Naive thymus-derived CD4-positive, alpha-beta T cell (primary cell): ENCODE measurements at places on chromosomes 4 and X. TPM values are rescaled to one million over a fixed set of nuclear protein-coding genes. Genes with fewer than 3 reads are reported as not detected.

DNA sequence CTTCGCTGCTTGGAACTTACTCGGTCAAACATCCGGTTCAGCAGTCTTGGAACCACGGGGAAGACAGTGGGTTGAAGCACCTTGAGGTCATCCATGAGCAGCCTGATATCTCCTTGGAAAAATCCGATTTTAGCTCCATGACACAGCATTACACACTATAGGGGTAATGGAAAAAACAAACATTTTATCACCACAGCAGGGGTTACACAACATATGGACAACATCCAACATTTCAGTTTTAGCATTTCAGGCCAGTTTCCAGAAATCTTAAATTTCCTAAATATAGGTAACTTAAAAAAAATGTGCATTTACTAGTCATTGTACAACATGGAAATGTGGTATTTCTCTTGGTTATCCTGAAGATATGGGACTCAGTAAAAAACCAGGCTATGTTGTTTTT lies 34.4 kb upstream of the CENPU start:
- DNase-seq: no peak

- DNase-seq: no peak
Measured at GRCh38 chr4:185202984-185203485, 765 bp downstream of the CFAP97 start.

DNA sequence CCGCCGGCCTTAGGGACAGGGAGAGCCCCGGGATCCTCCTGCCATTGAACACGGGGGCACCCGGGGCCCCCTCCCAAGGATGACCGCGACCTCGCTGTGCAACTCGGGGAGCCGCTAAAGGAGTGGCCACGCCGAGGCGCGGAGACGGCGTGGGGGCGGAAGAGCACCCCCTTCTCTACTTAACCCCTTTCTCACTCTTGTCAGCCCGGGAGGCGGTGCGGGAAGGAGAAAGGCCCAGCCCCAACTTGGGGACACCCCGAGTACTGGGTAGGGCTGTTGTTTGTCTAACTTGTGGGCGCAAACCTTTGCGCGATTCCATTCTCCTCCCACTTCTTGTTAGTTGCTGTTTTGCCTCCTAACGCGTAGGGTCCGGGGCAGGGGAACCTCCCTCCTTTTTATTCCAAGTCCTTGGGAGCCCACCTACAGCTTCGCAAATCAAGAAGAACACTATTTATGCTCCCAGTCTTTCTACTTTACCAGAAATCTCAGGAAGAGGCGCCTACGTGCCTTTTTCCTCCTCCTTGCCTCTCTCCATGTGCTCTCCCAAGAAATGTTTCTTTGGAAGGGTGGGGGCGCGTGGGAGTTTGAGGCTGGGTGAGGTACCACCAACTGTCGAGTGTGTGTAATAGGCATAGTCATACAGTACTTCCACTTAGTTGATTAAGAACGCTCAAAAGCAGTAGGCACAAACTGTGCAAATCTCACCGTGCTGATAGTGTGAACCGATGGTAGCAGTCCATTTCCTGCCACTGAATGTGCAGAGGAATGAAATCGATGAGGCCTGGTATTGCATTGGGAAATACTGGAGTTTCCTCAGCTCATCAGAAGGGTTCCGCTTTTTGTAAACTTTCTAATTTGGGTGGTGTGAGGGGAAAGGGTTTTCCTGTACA lies 813 bp downstream of the DIAPH2 start:
- peak; percentile 19 for DNase-seq

The SPACA5B gene
- not detected for total RNA-seq

The SHROOM4 gene
- total RNA-seq: not detected

DNA sequence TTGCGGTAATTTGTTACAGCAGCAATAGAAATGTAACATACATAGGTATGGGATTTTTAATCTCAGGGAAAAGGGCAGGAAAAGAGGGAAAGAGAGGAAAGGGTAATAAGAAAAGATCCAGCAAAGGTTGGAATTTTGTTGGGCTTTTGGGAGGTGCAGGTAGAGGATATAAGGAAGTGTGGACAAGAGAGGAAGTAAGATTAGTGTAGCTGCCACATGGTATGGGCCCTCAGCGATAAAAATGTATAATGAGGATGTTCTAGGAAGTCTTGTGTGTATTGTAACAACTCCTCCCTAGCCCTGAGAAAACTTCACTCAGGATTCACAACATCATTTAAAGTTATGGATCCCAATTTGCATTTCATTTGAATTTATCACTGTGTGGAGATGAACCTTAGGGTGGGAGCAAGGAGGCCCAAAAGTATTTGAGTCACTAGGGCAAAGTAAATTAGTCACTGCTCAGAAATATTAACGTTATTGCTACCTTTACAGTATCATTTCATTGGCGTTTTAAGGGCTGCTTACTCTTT lies 2.8 kb upstream of the IL21 start:
- DNase-seq: no peak

The NAP1L2 gene
- total RNA-seq: 2.5 TPM

DNA sequence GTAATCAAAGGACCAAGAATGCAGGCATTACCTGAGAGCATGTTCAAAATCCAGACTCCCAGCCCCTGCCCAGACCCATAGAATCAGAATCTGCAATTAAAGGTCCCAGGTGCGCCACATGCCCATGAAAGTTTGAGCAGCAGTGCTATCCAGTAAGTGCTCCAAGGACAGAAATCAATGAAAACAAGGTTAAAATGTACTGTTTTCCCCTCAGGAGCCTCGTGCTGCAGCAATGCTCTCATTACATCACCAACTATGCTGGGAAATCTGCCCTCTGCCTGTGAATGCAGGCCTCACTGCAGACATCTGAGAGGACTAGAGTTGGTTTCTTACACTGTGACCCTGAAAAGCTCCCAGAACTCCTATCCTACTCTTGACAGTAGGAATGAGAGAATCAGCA lies 21.1 kb downstream of the ANXA5 start:
- DNase-seq: no peak

GRCh38 chr4:153084980-153085630 lies 119.1 kb upstream of the TRIM2 start:
- DNase-seq: peak; percentile 90

DNA sequence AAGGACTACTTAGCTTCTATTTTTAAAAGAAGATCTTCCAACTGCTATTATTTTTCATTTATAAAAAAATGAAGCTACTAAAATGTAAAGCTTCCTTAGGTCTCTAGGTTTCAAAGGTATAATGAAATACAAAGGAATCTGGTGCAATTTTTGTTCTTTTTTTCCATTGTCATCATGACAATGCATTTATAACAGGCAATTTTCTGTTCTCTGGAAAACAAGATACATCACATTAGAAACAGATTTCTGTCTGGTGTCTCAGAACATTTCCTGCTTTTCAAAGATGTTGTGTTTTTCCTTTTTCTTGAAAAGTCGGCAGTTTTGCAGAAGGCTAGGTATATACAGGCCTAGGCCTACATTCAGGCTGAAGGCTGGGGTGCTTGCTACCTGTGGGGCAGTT lies 63.6 kb upstream of the ATP8A1 start:
- DNase-seq: no peak

The SSX4B gene
- total RNA-seq: not detected

DNA sequence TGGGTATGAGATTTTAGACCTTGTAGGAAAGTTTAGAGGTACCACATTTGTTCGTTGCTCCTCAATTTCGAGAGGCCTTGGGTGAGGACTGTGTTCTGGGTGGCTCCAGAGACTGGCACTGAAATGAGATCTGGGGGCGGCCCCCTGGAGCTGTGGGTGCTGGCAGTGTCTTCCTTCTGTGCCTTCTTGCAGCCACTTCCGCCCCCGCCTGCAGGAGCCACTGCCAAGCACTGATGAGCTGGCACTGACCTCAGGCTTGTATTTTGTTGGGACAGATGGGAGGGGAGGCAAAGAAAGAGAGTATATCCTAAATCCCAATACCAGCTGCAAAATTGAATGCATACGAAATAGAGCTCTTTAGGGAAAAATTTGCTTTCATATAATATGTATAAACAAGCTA lies 64.5 kb upstream of the CLDN34 start:
- DNase-seq: no peak
